ENCODE measurements at places on chromosomes 7 and 10.

DNA sequence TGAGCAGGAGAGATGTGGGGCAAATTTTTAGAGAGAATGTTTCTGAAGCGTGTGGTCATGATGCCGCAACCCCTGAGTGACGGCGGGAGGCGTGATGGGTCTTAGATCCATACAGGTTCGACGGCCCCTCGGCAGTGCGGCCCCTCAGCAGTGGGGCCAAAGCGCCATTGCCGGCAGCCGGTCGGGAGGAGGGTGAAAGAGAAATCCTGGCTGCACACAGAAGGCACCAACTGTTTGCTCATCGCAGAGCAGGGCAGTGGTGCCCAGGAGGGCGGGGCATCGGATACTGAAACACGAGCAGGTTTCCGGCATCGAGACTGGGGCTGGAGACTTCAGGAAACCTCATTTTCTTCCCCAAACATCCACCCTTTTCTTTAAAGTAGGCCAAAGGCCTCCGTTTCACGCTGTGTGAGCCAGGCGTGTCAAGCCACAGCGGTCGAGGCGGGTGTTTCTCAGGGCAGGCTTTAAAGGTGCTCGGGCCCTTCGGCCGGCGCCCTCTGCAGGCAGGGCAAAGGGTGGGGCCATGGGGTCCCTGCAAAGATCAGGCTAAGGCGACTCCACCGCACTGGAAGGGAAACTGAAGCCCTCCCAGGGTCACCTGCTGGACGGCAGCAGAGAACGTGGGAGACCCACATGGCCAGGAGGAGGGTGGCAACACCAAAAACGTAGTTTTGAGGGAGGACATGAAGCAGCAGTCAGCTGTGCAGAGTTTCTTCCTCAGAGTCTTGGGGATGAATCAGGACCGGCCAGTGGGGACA is 42.0 kb upstream of the PPP2R2D start:
- H3K4me1 ChIP-seq = no peaks in the 10 kb centered on the region
- DNase-seq = no peak
- no peak overlapping the region for H3K27ac ChIP-seq
- no peak overlapping the region for H3K4me3 ChIP-seq
- H3K27me3 ChIP-seq = peaks cover 15% of the 10 kb centered on the region

DNA sequence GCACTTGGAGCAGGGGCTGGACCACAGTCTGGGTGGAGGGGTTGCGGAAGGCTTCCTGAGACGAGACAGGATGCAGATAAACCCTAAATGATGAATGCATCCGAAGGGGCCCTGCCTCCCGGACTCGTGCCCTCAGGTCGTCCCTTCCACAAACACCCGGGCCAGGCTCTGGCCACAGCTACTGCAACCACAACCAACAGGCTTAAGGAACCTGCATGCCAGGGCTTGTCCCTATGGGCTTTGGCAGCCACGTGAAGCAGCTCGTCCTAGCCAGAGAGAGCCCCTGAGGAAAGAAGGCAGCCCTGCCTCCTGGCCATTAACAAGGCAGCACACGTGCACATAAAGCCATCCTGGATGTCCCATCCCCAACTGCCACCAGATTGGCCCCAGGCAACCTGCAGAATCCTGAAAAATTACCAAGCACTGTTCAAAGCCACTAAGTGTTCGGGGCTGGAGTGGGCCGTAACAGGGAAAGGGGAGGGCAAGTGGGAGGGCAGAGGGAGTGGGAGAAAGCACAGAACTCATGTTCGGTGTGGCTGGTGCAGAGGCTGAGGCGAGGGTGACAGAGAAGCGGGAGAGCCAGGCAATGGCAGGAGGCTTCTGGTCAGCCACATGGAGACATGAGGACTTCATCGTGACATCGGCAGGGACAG is 62.7 kb downstream of the MAD1L1 start:
- H3K27me3 ChIP-seq = no peaks in the 10 kb centered on the region
- no peak overlapping the region for H3K27ac ChIP-seq
- H3K4me1 ChIP-seq = no peaks in the 10 kb centered on the region
- H3K4me3 ChIP-seq = no peak overlapping the region
- no peaks in the 10 kb centered on the region for H3K36me3 ChIP-seq
- DNase-seq = no peak

GRCh38 chr7:108249453-108249852 is 119.3 kb upstream of the LAMB4 start:
- no peaks in the 10 kb centered on the region for H3K27me3 ChIP-seq
- DNase-seq = no peak
- peaks cover 10% of the 10 kb centered on the region for H3K4me1 ChIP-seq

DNA sequence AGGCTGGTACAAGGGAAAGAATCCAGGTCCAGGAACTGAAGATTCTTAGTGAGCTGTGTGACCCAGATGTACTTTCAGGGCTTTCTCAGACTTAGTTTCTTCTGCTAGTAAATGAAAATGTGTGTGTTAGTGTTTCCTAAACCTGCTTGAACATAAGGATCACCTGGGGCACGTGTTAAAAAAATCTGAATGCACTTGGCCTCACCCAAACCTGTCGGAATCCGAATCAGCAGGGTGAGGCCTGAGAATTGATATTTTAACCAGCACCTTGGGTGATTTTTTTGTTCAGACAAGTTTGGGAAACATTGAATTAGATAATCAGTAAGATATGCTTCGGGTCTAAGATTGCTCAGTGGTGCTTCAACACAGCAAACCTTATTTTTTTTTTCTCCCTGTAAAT is 59.7 kb downstream of the ZNF365 start:
- no peaks in the 10 kb centered on the region for H3K4me1 ChIP-seq
- no peak overlapping the region for H3K4me3 ChIP-seq
- H3K27ac ChIP-seq = no peak overlapping the region

DNA sequence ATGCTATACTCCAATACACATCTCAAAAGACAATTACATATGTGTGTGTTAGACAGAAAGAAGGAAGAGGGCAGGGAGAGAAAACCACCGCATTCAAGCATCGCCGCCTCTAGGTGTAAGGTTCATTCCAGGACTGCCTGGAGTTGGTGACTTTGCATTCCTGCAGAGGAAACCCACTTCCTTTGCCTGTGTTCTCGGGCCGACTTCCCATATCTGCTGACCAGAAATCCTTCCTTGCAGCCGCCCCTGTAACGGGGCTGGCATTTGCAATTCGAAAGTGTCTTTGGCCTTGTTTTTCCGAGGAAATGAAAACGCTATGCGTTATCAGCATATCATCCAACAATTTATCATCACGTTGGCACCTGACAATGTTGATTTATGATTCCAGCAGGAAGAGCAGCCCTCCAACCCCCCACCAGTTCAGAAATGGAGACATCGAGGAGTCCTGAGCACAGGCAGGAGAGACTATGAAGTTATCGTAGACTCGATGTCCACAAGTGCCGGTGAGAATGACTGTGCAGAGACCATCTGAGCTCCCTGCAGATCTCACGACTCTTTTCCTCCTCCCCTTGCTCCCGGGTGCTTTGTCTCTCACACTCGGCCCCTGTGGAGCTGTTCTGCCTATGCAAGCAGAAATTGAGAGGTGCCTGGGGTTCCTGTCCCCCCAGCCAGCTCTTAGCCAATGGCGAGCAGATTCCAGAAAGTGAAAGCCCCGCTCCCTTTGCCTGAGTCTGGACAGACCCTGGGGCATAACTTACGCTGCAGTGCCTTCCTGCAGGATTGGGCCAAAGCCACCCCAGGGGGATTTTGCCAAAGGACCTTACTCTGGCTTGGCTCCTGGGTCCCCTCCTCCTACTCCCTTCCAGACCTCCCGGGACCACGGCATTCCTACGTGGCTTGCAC is 68.9 kb upstream of the FOXK1 start:
- H3K27me3 ChIP-seq = no peaks in the 10 kb centered on the region
- no peak overlapping the region for H3K27ac ChIP-seq
- no peaks in the 10 kb centered on the region for H3K36me3 ChIP-seq
- H3K4me1 ChIP-seq = peaks cover 3% of the 10 kb centered on the region

DNA sequence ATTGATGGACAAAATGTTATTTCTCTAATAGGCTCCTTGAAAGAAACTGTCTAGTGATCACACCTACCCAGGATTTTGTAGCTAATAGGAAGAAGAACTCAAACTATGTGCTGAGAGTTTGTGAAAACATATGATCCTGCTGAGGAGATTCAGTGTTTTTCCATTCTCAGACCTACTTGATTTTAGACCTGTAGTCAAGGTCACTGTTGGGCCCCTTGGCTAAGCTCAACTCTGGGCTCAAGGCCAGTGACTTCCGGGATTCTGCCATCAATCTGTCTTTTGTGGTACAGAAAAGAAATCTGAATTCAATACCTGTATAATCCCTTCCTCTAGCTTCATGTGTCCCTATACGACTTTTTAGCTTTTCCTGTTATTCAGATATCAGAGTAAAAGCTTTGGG is 79.7 kb upstream of the FERD3L start:
- no peaks in the 10 kb centered on the region for H3K4me1 ChIP-seq
- DNase-seq = no peak
- H3K27me3 ChIP-seq = no peaks in the 10 kb centered on the region
- no peaks in the 10 kb centered on the region for H3K36me3 ChIP-seq

DNA sequence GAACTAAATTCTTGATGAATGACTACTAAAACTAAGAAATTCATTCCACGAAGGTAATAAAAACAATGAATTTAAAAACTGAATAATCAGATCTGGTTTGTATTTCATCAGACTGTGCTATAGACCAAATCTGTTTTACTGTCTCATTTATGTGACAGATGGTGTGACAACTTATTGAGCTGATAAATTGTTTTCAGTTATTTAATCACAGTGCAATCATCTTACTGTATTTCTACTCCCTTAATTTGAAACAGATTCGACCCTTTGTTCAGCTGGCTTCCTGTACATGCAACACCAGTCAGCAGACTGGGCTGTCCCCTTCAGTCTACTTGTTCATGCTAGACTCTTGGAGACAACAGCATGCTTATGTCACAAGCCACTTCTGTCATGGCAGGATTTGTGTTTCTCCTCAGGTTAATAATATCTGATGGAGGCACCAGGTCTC is 150.9 kb downstream of the MBL2 start:
- no peak overlapping the region for H3K4me3 ChIP-seq
- no peaks in the 10 kb centered on the region for H3K4me1 ChIP-seq
- H3K36me3 ChIP-seq = no peaks in the 10 kb centered on the region
- no peak overlapping the region for H3K27ac ChIP-seq
- H3K27me3 ChIP-seq = no peaks in the 10 kb centered on the region

GRCh38 chr7:28280516-28280915 is 99.9 kb upstream of the JAZF1 start:
- H3K4me1 ChIP-seq = no peaks in the 10 kb centered on the region
- no peak overlapping the region for H3K4me3 ChIP-seq
- H3K27ac ChIP-seq = no peak overlapping the region
- no peaks in the 10 kb centered on the region for H3K36me3 ChIP-seq

DNA sequence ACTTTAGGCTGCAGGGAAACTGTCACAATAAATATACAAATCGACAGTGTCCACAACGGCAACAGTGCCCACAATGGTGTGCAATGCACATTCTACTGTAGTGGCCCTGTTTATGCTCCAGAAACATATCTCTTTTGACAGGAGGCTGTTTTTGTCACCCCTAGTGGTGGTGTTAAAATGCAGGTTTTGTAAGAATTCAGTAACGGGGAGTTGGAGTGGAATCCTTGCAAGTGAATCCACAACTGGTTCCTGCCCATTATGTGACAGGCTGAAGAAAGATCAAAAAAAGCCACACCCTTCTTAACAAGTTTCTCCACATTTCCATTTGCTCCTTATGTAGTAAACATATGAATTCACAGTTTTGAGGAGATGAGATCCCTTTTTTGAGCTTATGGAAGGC is 58.5 kb downstream of the BEND7 start:
- no peak for DNase-seq
- no peaks in the 10 kb centered on the region for H3K4me1 ChIP-seq
- H3K4me3 ChIP-seq = no peak overlapping the region
- no peaks in the 10 kb centered on the region for H3K27me3 ChIP-seq
- no peak overlapping the region for H3K27ac ChIP-seq

DNA sequence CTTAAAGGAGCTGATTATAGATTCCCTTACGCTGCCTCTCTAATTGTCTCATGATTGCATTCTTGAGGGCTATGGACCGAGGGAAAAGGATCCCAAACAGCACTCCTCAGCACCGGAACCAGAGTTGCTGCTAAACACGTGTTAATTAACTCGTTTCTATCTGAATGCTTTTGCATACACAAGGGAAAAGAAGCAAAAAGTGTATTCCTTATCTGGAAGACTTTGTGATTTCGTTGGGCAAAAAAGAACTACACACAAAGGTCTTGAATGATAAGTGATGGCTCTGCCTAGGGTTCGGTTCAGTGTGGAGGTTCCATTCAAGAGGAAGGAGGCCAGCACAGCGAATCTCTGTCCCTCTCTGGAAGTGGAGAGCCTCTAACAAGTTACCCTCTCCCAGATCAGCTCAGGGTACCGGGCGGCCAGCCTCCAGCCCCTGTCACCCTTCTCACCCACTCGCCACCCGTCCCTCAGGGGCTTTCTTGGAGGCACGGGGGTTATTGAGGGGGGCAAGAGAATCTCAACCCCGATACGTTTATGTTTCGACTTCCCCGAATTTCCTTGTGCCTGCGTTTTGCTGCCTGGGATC is 515 bp upstream of the SLC4A2 start:
- H3K27ac ChIP-seq = peak overlapping the region; percentile 65
- no peaks in the 10 kb centered on the region for H3K27me3 ChIP-seq
- peaks cover 6% of the 10 kb centered on the region for H3K4me1 ChIP-seq
- H3K36me3 ChIP-seq = no peaks in the 10 kb centered on the region

DNA sequence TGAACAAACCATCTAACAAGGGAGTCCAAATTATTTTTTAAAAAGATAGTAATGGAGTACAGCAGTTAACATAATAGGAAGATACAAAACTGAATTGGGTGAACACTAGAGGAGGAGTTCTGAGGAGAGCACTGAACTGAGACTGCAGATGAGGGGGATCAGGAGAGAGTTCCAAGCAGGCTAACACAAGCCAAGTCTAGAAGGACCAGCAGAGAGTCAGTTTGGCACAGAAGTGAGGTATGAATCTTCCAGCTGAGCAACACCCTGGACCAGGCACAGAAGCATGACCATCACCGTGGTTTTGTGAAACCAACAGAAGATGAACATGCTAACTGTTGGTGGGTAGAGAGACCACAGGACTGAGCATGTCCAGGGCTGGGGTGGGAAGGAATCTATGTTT is 30.8 kb upstream of the PLCE1 start:
- H3K4me3 ChIP-seq = no peak overlapping the region
- H3K4me1 ChIP-seq = no peaks in the 10 kb centered on the region
- no peaks in the 10 kb centered on the region for H3K36me3 ChIP-seq
- DNase-seq = no peak
- no peaks in the 10 kb centered on the region for H3K27me3 ChIP-seq

Measured in MM.1S (cell line).